Activated CD8-positive, alpha-beta memory T cell treated with anti-CD3 and anti-CD28 coated beads, Interleukin-2, amount 50 U/mL, for 48 hours (primary cell): ENCODE measurements at places on chromosomes 12 and 14.

DNA sequence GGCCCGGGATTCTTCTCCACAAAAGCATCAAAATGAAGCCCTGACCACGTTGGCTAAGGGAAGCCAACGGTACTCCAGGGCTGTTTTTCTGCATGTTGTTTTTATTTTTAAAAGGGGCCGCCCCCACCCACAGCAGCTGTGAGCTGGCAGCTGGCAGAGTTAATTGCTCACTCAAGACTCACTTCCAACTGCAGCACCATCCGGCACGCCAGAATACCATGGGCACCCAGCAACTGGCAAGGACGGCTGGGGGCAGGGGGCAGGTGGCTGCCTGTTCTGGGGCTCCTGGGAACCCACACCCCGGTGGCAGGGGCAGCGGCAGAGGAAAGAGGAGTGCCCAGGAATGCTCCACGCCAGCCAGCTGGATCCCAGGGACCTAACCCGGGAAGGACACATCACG, 44.3 kb downstream of the NCOR2 start:
- DNase-seq: no peak

GRCh38 chr14:101217080-101217463, 313.6 kb upstream of the RTL1 start:
- DNase-seq: peak; percentile 22

- peak; percentile 88 for DNase-seq
Measured at GRCh38 chr12:53047221-53048032, 2.4 kb upstream of the TNS2 start.

- DNase-seq: no peak
Measured at GRCh38 chr14:58873228-58873953, 235.6 kb downstream of the DACT1 start.

DNA sequence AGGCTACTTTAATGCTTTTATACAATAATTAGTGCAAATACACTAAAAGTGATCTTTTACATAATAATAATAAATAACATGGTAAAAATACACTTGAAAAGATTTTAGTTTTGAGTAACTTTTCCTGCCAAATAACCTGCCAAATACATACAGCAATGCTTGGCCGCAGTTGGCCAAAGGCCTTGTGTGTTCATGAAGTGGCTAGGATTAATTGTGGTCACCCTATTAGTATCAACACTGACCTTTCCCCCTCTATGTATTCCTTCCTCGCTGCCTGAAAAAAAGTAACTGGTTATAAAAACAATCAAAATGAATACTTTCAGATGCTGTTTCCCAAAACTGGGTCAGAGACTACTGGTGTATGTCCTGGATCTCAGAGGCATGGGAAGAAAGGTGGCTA, 34.3 kb downstream of the KICS2 start:
- no peak for DNase-seq

GRCh38 chr12:7994731-7995205, 37.7 kb upstream of the FOXJ2 start:
- no peak for DNase-seq

GRCh38 chr12:62703011-62703380, 232.0 kb downstream of the PPM1H start:
- no peak for DNase-seq

- no peak for DNase-seq
Measured at GRCh38 chr12:46460682-46461210, 88.2 kb upstream of the SLC38A2 start.

DNA sequence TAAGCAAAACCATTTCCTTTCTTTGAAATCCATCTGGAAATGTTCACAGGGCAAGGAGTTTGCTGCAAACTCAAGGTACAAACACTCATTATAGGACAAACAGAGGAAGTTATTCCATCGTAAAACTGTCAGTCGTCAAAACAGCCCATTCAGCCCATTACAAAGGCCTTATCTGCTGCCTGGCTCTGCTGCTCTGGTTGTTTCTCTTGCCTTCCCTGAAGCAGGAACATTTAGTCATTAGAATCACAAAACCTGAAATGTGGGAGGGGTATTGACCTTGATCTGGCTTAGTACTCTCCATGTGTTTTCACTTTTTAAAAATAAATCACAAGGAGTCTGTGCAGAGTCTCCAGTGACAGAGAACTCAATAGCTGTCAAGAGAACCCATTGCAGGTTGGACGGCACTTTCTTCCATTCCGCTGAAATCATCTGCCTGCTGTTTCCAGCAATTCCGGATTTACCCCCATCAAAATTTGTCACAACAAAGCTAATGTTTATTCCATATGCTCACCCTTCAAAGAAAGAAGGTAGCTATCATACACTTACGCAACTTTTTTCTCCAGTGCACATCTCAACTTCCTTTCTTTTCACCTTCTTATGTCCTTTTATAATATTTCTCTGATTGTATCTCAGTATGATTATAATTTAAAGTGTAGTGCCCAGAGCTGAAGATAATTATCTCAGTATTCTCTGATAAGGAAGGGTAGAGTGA, 24.6 kb upstream of the ITPR2 start:
- no peak for DNase-seq

DNA sequence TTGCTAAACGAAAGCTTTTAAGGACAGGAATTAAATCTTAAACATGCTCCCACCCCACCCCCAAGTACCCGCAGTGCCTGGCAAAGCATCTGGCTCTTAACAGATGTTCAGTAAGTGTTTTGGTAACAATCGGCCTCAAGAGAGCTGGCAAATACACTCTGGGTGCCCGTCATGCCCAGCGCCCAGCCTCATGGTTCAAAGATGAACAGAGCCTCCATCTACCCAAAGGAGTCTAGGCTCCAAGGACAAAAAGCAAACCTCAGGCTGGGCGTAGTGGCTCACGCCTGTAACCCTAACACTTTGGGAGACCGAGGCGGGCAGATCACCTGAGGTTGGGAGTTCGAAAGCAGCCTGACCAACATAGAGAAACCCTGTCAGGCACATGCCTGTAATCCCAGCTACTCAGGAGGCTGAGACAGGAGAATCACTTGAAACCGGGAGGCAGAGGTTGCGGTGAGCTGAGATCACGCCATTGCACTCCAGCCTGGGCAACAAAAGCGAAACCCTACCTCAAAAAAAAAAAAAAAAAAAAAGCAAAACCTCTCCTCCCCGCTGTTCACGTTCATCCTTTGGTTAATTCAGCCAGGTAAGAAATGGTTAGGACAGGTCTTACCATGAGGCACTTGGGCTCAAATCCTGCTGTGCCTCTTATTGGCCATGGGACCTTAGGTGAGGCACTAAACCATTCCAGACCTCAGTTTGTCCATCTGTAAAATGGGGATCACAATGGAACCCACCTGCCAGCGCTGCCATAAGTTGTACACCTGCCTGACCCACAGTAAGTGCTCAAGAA, 151.3 kb downstream of the BCL11B start:
- peak; percentile 23 for DNase-seq

DNA sequence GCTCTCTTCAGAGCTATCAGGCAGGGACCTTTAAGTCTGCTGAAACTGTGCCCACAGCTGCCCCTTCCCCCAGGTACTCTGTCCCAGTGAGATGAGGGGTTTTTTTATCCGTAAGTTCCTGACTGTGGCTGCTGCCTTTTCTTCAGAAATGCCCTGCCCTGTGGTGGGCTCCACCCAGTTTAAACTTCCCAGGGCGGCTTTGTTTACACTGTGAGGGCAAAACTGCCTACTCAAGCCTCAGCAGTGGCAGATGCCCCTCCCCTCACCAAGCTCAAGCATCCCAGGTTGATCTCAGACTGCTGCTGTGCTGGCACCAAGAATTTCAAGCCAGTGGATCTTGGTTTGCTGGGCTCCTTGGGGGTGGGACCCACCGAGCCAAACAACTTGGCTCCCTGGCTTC, 46.9 kb upstream of the SLC16A7 start:
- no peak for DNase-seq

DNA sequence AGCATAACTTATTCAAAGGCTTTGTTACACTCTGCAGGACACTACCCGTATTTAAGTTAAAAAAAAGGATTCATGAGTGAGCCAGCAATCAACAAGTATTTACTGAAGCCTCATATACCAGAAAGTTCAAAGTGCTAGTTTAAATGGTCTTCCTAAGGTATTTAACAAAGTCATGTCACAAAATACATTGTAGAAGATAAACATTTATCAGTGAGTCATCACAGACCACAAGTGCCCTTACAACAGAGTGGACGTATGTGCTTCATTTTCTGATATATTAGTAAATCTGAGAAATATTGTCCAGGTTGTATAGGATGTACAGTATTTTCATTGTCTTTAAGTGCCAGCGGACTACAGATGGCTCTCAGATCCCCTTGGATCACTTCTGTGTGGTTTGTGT, 24.2 kb downstream of the FLRT2 start:
- no peak for DNase-seq

- DNase-seq: no peak
Measured at GRCh38 chr14:39434401-39434800, 2.2 kb upstream of the FBXO33 start.

- DNase-seq: no peak
Measured at GRCh38 chr12:1978078-1978862, 26.0 kb downstream of the DCP1B start.

- no peak for DNase-seq
Measured at GRCh38 chr14:20617138-20618003, 24.1 kb downstream of the OR6S1 start.

- no peak for DNase-seq
Measured at GRCh38 chr14:77142005-77142800, 612 bp upstream of the ZDHHC22 start.

DNA sequence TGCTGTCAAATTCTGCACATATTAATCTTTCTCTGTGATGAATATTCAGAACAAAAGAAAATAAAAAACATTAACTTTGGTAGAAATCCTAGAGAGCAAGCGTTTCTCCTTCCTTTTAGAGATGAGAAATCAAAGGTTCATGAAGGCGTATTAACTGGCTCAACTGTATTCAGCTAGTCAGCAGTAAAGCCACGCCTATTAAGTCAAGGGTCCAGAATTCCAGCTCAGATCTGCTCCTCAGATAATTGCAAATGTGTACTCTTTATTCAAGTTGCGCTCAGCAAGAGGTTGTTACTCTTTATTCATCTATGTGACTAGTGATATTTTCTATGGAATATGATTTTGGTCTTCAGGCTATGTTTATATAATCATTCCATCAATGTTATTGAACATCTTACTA, 13.1 kb upstream of the POC1B start:
- DNase-seq: no peak

- no peak for DNase-seq
Measured at GRCh38 chr14:22382955-22383354, 206.1 kb downstream of the DAD1 start.

DNA sequence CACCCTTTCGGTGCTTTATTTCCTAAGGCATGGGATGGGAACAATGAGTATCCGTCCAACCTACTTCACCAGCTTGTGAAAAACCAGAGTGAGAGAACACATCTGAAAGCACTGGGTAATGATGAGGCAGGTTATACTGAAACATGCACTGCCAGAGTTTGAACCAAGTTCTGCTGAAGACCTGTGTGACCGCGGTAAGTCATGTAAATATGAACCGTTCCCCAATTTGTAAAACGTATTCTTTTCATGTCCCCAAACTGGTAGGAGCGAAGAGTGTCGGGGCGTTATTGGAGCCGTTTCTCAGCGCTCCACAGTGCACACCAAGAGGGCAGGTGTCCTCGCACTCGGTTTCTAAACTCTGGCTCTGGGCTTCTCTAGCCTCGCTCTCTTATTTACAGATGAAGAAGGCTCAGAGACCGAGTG, 788 bp upstream of the NGDN start:
- DNase-seq: no peak

DNA sequence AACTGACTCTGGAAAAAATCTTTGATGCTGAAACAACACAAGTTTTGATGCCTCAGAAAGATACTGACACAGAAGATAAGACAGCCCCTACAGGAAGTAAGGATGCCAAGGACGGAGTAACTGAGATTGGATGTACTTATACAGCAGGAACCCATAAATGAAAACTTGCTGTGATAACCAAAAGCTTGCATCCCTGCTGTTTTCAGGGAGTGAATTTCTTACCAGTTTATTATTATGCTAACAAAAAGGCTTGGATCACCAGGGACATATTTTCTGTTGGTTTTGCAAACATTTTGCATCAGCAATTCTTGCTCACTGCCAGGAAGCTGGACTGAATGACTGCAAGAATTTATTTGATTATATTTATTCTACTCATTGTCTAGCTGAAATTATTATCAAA, 197.7 kb downstream of the NAV3 start:
- no peak for DNase-seq

- DNase-seq: no peak
Measured at GRCh38 chr14:101175731-101176534, 272.4 kb upstream of the RTL1 start.

GRCh38 chr12:54725233-54725843, 77.2 kb upstream of the DCD start:
- DNase-seq: no peak

- no peak for DNase-seq
Measured at GRCh38 chr14:20782280-20782890, 1.3 kb downstream of the RNASE6 start.

- DNase-seq: no peak
Measured at GRCh38 chr12:96205908-96206307, 11.7 kb downstream of the ELK3 start.

- DNase-seq: no peak
Measured at GRCh38 chr12:70733385-70733784, 96.2 kb upstream of the PTPRB start.

- DNase-seq: no peak
Measured at GRCh38 chr12:46177025-46177424, 91.8 kb downstream of the SLC38A1 start.

- DNase-seq: no peak
Measured at GRCh38 chr12:86429824-86430223, 173.6 kb upstream of the MGAT4C start.

- DNase-seq: no peak
Measured at GRCh38 chr14:91253795-91254323, 9.4 kb upstream of the GPR68 start.

GRCh38 chr12:122963941-122964265, 2.4 kb downstream of the ABCB9 start:
- DNase-seq: no peak

DNA sequence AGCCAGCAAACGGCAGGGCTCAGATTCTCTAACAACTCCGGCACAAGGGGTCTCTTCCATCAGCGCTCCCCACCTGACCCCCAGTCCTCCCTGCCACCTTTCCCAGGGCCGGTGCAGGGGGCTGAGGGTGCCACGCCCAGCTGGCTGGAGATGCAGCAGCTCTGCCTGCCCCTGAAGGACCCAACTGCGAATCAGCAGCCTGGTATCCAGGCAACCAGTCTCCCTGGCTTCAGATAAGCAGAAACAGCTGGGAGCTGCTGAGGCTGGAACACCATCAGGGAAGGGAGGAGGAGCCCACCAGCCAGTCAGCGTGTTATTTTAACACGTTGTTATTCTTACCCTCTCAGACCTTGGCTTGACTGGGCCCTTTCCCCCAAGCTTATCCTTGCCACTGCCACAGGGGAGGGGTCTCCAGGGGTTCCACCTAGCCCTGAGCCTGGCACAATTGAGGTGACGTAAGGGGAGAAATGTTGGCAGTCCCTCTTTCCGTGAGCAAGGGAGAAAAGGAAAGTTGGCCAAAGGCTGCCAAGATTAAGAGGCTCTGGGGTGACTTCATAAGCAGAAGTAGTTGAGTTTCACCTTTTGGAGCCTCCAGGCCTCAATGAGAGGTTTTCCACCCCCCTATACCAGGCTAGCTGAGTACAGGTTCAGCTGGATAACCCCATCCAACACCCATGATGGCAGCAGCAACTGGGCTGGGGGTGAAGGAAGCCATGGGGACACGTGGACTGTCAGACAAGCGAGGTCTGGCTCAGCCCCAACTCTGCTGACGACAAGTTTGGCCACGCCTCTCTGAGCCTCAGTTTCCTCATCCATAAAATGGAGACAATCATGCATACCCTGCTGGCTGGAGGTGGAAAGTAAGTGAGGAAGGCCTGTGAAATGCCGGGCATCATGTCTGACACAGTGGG, 91.1 kb downstream of the IRF2BPL start:
- no peak for DNase-seq

GRCh38 chr14:79820866-79821535, 390.3 kb downstream of the DIO2 start:
- no peak for DNase-seq

GRCh38 chr12:113329022-113329790, 5.7 kb downstream of the SLC8B1 start:
- no peak for DNase-seq
